ENCODE measurements at places on chromosomes 1 and 21. TPM values are rescaled to one million over a fixed set of nuclear protein-coding genes. Genes with fewer than 3 reads are reported as not detected.
A peak's percentile ranks its signal among the peaks of the same experiment; 100 is the strongest.

Gene CYP4X1
- 1.3 TPM for polyA plus RNA-seq

Gene HPCAL4
- polyA plus RNA-seq: 3.2 TPM

Gene SPRR2F
- not detected for polyA plus RNA-seq

Gene FBLIM1
- 2.5 TPM for polyA plus RNA-seq

Gene CELA2A
- not detected for polyA plus RNA-seq

Gene BCL2L15
- polyA plus RNA-seq: 0.03 TPM

GRCh38 chr1:2449636-2450454 lies 26.2 kb upstream of the PLCH2 start:
- no peak for DNase-seq
- H3K27me3 ChIP-seq: no peaks in the 10 kb centered on the region
- no peak overlapping the region for H3K4me3 ChIP-seq
- no peaks in the 10 kb centered on the region for H3K4me1 ChIP-seq

- no peaks in the 10 kb centered on the region for H3K27me3 ChIP-seq
- no peak for DNase-seq
- H3K27ac ChIP-seq: no peak overlapping the region
Measured at GRCh38 chr1:60753036-60753900, 329.1 kb upstream of the NFIA start.

DNA sequence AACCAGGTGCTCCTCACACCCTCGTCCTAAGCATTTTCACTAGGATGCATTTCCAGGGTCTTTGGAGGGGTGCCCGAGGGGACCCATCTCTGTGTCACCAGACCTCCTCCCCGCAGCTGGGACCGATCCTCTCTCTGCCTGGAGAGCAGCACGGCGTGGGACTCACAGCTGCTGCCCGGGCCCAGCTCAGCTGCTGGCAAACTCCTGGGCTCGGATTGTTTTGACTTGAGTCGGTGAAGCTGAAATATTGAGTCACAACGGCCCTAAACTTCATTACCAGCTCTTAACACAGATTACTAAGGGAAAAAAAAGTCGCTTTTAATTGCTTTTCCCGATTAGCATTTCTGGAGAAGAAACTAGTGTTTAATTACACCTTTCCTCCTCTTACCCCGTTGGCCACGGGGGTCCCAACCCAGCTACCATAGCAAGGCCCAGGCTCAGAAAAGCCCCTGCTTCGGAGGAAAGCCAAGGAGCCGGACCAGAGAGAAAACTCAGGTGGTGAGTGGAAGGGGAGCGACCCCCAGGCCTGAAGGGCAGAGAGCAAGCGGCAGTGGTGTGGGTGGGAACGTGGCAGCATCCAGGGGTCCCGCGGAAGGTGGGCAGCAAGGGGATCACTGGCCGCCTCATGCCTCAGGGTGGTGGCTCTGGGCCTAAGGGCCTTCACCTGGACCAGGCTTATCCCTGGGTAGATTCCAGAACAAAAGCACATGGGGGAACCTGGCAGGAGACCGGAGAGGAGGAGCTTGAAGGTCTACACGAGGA lies 41.7 kb downstream of the CASZ1 start:
- peak overlapping the region; percentile 41 for H3K27ac ChIP-seq
- no peak for DNase-seq
- H3K4me3 ChIP-seq: no peak overlapping the region
- H3K36me3 ChIP-seq: no peaks in the 10 kb centered on the region
- H3K27me3 ChIP-seq: no peaks in the 10 kb centered on the region
- peaks cover 55% of the 10 kb centered on the region for H3K4me1 ChIP-seq

GRCh38 chr1:148373192-148373925 lies 109.7 kb downstream of the PPIAL4G start:
- no peak overlapping the region for H3K4me3 ChIP-seq
- no peak for DNase-seq
- H3K36me3 ChIP-seq: no peaks in the 10 kb centered on the region
- no peaks in the 10 kb centered on the region for H3K4me1 ChIP-seq
- H3K27ac ChIP-seq: no peak overlapping the region
- H3K27me3 ChIP-seq: peaks cover under 1% of the 10 kb centered on the region

- peak overlapping the region; percentile 97 for H3K4me3 ChIP-seq
- peak overlapping the region; percentile 99 for H3K27ac ChIP-seq
- H3K4me1 ChIP-seq: peaks cover 26% of the 10 kb centered on the region
- H3K36me3 ChIP-seq: peaks cover 55% of the 10 kb centered on the region
- no peaks in the 10 kb centered on the region for H3K27me3 ChIP-seq
- DNase-seq: peak; percentile 97
Measured at GRCh38 chr1:26472901-26473845, 933 bp downstream of the HMGN2 start.

DNA sequence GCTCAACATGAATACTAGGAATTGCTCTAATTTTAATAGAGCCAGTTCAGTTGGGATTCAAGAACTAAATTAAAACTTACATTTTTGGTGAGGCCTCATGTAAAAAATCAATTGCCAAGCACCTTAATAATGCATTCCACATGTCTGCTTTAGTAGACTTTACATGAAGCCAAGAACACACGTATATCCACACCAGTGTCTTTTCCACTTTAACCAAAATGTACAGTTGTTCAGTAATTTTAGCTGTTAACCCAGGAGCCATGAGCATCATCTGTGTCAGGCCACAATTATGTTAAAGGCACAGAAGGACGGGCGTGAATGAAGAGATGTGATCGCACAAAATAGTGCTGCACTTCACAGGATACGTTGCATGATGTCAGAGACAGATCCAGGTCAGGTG lies 136.7 kb downstream of the TLR5 start:
- DNase-seq: no peak
- H3K4me3 ChIP-seq: no peak overlapping the region
- no peak overlapping the region for H3K27ac ChIP-seq
- H3K36me3 ChIP-seq: peaks cover 47% of the 10 kb centered on the region
- H3K27me3 ChIP-seq: no peaks in the 10 kb centered on the region

GRCh38 chr1:226702957-226703831 lies 35.9 kb downstream of the ITPKB start:
- H3K27ac ChIP-seq: peak overlapping the region; percentile 99
- no peaks in the 10 kb centered on the region for H3K27me3 ChIP-seq
- DNase-seq: peak; percentile 88

Measured in psoas muscle (tissue), 8 donors.